ENCODE measurements at places on chromosomes 6 and 20.

GRCh38 chr6:137724495-137725211 is 142.4 kb upstream of the TNFAIP3 start:
- no peak for DNase-seq

- no peak for DNase-seq
Observed at GRCh38 chr6:110331390-110331789, 26.8 kb downstream of the METTL24 start.

GRCh38 chr6:36419310-36419709 is 23.3 kb downstream of the PXT1 start:
- no peak for DNase-seq

GRCh38 chr20:45019762-45020123 is 53.4 kb downstream of the STK4 start:
- peak; percentile 41 for DNase-seq

DNA sequence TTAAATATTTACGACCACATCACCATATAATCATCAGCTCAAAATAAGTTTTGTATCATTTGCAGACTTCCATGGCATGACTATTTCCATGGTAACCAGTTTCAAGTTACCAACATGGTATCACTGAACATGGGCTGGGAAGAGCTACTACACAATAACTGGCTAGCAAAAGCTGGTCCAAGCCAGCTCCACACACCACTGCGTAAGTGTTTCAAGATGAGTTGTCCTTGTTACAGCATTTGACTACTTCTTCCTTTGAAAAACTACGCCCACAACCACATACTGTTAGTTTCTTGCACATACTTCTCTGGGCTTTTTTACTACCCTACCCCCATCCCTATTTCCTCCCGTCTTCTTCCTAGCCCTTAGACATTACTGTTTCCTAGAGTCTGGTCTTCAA is 8.5 kb downstream of the CD164 start:
- no peak for DNase-seq

DNA sequence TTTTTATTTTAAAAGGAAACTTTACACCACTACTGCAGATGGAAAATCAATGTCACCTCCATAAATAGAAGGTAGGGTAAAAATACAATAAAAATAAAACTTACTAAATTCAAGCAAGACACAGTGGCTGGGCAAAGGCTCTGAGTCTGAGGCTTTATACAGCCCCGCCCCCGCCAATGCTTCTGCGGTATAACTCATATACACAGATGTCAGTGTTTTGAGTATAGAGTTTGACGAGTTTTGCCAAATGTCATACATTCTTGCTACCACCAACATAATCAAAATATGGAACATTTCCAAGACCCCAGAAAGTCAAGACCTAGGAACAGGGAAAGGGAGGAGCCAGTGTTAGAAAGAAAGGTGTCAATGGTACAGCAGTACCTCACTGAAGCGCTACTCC is 12.8 kb downstream of the NFATC2 start:
- DNase-seq = peak; percentile 67

DNA sequence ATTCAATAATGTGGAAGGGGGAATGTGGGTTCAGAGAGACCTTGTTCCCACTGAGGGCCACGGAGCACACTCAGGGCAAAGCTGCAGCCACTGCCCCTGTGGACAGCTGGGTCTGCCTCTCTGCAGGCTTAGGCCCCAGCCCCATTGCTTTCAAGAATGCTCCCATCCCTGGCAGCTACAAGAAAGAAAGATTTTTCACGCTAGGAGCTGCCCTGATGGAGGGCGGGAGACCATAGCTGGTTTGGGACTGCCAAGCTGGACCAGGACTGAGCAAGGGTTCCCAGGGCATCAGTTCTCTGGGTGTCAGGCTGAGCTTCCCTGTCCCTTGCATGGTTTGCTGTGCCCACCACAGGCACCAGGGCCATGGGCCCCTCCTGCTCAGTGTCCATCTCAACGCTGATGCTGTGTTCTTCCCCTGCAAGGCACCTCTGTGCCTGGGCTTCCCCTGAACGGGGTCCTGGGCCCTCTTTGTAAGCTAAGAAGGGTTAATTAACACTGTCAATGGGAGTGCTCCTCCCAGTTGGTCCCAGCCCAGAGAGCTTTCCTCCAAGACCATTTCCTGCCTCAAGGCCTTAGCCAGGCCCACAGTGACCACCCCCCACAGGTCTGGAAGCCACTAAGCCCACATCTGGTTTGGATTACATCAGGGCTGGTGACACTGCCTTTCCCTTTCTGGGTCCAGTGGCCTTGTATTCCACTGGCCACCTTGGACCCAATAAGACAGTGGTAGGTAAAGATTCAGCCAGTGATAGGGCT is 8.4 kb downstream of the FOXS1 start:
- DNase-seq = peak; percentile 60

GRCh38 chr6:159929819-159930218 is 39.0 kb downstream of the MAS1 start:
- DNase-seq = no peak

- no peak for DNase-seq
Observed at GRCh38 chr6:158861686-158862381, 42.7 kb upstream of the EZR start.

- peak; percentile 94 for DNase-seq
Observed at GRCh38 chr6:37141281-37142049, 28.5 kb upstream of the PIM1 start.

GRCh38 chr6:15961635-15962448 is 167.0 kb upstream of the MYLIP start:
- DNase-seq = no peak

DNA sequence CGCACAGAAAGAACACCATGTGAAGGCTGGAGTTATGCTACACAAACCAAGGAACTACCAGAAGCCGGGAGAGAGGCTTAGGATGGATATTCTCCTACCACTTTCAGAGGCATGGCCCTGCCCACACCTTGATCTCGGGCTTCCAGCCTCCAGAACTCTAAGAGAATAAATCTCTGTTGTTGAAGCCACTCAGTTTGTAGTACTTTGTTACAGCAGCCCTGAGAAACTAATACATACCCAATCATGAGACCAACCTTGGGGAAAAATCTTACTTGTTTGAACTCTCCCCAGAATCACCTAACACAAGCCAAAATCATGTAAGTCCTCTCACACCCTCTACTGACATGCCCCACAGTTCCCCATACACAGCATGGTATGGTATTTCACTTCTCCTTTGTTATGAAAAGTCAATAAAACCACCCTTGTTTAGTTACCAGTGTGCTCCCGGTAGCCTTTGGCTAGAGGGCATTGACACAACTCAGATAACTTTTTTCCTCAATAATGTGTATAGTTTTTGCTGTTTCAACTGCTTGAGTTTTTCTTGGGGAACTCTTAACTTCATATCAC is 40.7 kb upstream of the SLC2A12 start:
- DNase-seq = no peak

DNA sequence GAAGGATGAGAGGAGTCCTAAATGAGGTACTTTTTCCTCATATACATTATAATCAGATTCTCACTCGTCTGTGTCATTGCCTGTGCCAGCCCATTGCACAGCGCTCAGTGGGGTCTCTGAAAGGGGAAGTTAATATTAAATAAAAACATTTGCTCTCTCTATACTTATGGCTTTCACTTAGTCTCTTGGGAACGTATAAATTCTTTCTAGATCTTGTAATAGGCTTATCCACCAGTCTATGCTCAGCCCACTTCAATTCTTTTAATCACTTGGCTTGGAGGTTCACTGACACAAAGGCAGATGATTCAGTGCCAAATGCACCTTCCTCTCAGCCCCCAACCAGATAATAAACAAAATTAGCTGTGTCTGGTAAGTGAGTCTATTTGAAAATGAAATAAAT is 164.3 kb upstream of the OGFRL1 start:
- peak; percentile 57 for DNase-seq

DNA sequence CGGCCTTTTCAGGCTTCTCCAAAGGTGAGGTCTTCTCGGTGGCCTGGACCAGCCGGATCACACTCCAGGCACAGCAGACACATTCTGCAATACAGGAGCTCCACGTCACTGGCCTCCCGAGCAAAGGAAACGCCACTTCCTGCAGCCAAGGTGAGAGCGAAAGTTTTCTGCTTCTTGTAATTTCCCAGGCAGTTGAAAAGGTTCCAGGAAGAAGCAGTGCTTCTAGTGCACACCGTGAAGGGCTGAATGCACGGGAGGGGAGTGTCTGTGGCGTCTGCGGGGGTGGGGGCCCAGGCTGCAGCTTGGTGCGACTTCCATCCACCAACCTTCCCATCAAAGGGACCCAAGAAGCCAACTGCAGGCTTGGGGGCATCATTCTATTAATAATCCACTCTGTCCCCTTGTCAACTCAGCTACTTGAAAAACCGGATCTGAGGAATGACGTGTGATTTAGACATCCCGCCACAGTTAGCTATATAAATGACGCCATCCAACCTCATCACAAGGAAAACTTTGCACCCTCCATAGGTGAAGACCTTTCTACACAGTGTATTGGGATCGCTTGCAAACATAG is 61.1 kb downstream of the NFATC2 start:
- no peak for DNase-seq
